Fibroblast of lung (primary cell): ENCODE measurements at places on chromosomes 7 and 10. TPM values are rescaled to one million over a fixed set of nuclear protein-coding genes. Genes with fewer than 3 reads are reported as not detected.

- no peaks in the 10 kb centered on the region for H3K4me1 ChIP-seq
- DNase-seq: no peak
- no peak overlapping the region for H3K4me3 ChIP-seq
Measured at GRCh38 chr10:63421591-63421990, 44.2 kb downstream of the JMJD1C start.

The CRHR2 gene
- not detected in 2 replicates for total RNA-seq

DNA sequence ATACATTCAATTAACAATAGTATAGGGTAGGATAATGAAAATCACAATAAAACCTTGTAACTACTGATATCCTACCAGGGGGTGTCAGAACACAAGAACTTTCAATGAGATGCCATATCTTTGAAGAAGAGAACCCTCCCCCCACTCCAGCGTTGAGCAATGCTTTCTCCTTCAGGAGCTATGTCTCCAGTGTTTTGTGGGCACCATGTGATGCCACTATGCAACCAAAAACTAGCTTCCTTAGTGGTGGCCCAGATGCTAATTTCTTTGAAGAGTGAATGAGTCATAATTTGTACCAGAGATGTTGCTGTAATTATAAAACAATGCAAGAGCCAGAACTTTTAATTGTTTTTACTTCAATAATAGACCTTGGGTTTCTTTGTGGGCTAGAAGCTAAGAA is 76.0 kb upstream of the ADO start:
- no peaks in the 10 kb centered on the region for H3K36me3 ChIP-seq
- H3K27me3 ChIP-seq: peaks cover 4% of the 10 kb centered on the region
- H3K4me1 ChIP-seq: no peaks in the 10 kb centered on the region
- DNase-seq: no peak

The PLXNA4 gene
- 1.2 and 1.8 TPM in 2 replicates for total RNA-seq

GRCh38 chr7:139358541-139359365 is 941 bp upstream of the LUC7L2 start:
- no peaks in the 10 kb centered on the region for H3K27me3 ChIP-seq
- peak; percentile 66 for DNase-seq
- peak overlapping the region; percentile 99 for H3K27ac ChIP-seq

DNA sequence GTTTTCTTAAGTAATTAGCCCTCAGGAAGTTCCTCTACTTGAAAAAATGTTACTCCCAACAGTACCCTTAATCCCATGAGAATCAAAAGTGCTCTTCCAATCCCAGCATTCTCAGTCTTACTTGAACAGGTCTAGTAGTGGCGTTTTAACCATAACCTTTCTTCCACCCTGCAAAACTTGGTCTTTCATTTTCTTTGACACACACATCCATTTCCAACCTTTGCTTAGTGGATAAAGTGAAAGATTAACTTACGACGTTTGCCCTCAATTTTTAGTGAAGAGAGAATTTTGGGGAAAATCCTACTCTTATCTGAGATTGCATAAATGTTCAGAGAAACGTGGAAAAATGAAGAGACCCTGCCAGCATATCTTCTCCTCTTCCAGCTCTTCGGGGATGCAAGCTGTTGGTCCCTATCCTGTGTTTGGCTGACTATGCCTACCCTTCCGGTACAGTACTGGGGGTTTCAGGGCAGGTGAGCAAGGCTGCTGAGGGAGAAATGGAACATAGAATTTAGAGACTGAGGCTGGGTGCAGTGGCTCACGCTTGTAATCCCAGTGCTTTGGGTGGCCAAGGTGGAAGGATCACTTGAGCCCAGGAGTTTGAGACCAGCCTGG is 18.8 kb downstream of the WBP1L start:
- H3K27ac ChIP-seq: no peak overlapping the region
- DNase-seq: no peak
- peaks cover 2% of the 10 kb centered on the region for H3K4me1 ChIP-seq
- H3K36me3 ChIP-seq: no peaks in the 10 kb centered on the region

DNA sequence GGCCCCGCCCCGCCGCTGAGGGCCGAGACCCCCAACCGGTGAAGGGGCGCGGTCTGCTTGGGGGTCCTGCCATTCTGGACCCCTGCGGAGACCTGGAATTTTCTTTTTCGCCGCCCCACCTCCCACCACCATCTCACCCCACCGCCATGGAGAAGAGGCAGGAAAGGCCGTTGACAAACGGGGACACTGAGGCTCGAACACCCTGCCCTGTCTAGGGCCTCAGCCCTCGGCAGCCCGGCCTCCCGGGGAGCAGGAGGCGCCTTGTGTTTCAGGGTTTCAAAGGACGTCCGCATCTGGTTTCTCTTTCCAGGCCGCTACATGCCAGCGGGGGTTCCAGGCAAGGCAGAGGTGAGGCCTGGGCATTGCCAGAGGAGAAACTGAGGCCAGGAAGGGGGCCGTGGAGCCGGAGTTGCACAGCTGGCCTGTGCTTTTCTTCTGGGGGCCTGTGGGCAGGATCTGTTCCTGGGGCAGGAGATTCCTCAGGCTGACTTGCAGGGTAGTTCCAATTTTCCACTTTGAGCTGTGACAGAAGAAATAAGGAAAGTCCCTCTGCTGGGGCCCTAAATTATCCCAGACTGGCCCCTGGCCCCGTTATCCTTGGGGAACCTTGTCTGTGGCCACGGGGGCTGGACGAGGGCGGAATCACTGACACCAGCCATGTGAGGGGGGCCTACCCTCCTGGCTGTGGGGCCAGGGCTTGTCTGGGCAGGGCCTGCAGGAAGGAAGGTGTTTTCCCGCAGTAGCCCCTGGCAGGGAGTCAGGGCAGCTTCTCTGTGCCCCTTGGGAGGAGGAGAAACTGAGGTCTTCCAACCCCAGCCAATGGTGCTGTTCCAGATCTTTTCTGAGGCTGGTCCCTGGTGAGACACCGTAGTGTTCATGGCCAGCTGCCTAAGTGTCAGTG is 900 bp upstream of the MICALL2 start:
- peaks cover 22% of the 10 kb centered on the region for H3K4me1 ChIP-seq
- H3K4me3 ChIP-seq: peak overlapping the region; percentile 27
- peak overlapping the region; percentile 59 for H3K27ac ChIP-seq
- no peaks in the 10 kb centered on the region for H3K27me3 ChIP-seq
- no peaks in the 10 kb centered on the region for H3K36me3 ChIP-seq

The NME8 gene
- not detected in 2 replicates for total RNA-seq

The MACROH2A2 gene
- total RNA-seq: 9.2 and 12.1 TPM in 2 replicates

GRCh38 chr10:117988814-117989213 is 57.9 kb downstream of the RAB11FIP2 start:
- H3K27me3 ChIP-seq: no peaks in the 10 kb centered on the region
- H3K4me1 ChIP-seq: no peaks in the 10 kb centered on the region
- no peak overlapping the region for H3K27ac ChIP-seq
- DNase-seq: no peak

DNA sequence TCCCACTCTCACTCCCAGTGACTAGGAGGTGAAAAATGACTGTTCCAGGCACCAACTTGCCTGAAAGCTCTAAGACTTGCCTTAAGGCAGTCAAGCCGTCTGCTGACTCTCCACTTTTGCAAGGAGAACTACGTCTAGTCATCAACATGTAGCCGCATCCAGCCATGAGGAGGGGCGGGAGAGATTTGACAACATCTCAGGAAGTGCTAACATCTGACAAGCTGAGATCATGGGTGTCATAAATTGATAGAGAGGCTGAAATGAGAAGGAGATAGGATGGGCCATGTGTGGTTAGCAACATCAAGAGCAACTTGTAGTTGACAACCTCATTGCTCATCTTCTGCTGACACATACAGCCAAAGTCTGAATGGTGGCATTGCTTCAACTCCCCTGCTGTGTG is 9.0 kb upstream of the TBXAS1 start:
- peaks cover 7% of the 10 kb centered on the region for H3K27me3 ChIP-seq
- no peaks in the 10 kb centered on the region for H3K4me1 ChIP-seq
- no peak for DNase-seq

- no peaks in the 10 kb centered on the region for H3K27me3 ChIP-seq
- no peaks in the 10 kb centered on the region for H3K36me3 ChIP-seq
- no peaks in the 10 kb centered on the region for H3K4me1 ChIP-seq
- no peak for DNase-seq
- no peak overlapping the region for H3K4me3 ChIP-seq
Measured at GRCh38 chr10:26479766-26480492, 41.8 kb downstream of the APBB1IP start.

The PURB gene
- 15.2 TPM in 2 replicates for total RNA-seq

DNA sequence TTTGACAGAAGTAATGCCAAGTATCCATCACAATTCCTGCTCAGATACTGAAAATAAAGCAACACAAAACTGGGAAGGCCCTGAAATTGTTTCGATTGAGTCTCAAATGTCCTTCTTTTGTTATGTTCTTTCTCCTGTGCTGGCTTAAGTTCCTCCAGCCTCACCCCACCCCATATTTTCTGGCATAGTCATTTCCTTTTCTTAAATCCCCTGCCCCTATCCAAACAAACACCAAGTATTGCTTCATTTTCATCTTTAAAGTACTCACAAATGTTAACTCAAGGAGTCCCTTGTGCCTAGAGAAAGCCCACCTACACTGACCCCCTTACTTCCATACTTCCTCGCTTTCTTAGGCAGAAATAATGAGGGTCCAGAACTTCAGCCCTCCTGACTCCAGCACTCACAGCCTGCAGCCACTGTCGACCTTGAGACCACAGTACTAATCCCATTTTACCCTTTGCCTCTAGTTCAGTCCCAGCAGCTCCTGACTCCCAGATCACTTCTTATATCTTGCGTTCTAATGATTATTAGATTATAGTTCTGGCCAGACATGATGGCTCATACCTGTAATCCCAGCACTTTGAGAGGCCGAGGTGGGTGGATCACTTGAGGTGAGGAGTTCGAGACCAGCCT is 73.2 kb upstream of the ST8SIA6 start:
- H3K4me1 ChIP-seq: no peaks in the 10 kb centered on the region
- peak overlapping the region; percentile 49 for H3K27ac ChIP-seq
- H3K27me3 ChIP-seq: no peaks in the 10 kb centered on the region
- DNase-seq: peak; percentile 95

- no peaks in the 10 kb centered on the region for H3K4me1 ChIP-seq
- no peak overlapping the region for H3K27ac ChIP-seq
- no peaks in the 10 kb centered on the region for H3K36me3 ChIP-seq
- no peak overlapping the region for H3K4me3 ChIP-seq
- H3K27me3 ChIP-seq: no peaks in the 10 kb centered on the region
- no peak for DNase-seq
Measured at GRCh38 chr7:98807068-98808048, 62.5 kb downstream of the TMEM130 start.

The PLEKHA8 gene
- total RNA-seq: 13.4 and 15.5 TPM in 2 replicates

The HOXA10 gene
- total RNA-seq: under 0.01 and 0.17 TPM in 2 replicates

DNA sequence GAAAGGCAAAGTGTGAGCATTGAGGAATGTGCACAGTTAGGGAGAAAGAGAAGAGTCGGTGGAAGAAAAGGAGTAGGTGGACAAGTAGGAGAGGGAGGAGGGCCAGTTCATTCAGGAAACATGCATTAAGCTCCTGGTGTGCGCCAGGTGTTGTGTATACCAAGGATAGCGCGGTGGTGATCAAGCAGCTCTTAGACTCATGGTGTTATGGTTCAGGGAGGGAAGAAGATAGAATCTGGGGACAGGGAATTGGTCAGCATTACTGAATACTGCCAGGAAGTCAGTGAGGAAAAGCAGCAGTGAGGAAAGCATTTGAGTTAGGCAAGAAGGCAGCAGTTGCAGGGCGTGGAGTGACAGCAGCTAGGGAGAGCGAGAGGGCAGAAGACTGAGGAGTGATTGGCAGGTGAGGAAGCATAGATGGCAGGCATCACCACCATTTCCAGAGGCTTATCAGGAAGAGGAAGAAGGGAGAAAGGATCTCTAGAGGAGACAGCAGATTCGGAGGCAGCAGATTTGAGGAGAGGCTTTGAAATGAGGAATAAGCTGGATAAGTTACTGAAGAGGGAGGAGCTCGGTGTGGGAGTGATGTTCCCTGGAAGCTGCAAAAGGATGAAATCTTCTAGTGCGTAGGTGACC is 265.6 kb downstream of the GFRA1 start:
- no peaks in the 10 kb centered on the region for H3K4me1 ChIP-seq
- H3K4me3 ChIP-seq: no peak overlapping the region
- no peaks in the 10 kb centered on the region for H3K36me3 ChIP-seq
- no peak overlapping the region for H3K27ac ChIP-seq

The TWIST1 gene
- total RNA-seq: 23.9 and 31.2 TPM in 2 replicates

The HMX2 gene
- total RNA-seq: not detected in 2 replicates

- no peak overlapping the region for H3K4me3 ChIP-seq
- H3K36me3 ChIP-seq: no peaks in the 10 kb centered on the region
- DNase-seq: no peak
- H3K4me1 ChIP-seq: no peaks in the 10 kb centered on the region
- no peaks in the 10 kb centered on the region for H3K27me3 ChIP-seq
- H3K27ac ChIP-seq: no peak overlapping the region
Measured at GRCh38 chr7:158414002-158414401, 173.6 kb downstream of the PTPRN2 start.

GRCh38 chr10:78321000-78321399 is 287.3 kb downstream of the RPS24 start:
- no peaks in the 10 kb centered on the region for H3K36me3 ChIP-seq
- H3K27ac ChIP-seq: no peak overlapping the region
- peaks cover 4% of the 10 kb centered on the region for H3K4me1 ChIP-seq
- no peak for DNase-seq
- H3K27me3 ChIP-seq: no peaks in the 10 kb centered on the region

DNA sequence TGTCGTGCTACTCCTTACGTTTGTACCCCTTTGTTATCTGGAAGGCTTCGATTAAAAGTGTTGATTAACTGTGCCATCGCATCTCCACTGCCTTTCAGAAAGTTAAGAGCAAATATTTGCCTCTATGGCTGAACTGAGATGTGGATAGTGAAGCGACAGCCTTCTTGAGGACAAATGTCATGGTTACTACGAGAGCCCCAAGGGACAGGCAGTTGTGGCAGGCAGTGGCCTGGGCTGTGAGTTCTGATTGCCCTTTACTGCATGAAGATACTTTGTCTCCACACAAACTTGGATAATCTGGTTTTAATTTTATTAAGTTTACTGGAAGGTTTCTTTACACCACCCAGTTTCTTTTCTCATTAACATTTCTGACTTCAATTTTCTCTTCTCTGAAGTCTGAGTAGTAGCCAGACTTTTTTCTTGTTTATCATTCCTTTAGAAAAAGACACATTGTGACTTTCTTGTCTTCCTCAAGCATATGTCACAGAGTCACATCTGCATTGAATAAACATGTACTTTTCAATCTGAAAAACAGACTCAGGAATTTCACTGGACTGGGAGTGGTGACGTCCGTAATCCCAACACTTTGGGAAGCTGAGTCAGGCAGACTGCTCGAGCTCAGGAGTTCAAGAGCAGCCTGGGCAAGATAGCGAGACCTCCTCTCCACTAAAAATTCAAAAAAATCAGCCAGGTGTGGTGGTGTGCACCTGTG is 1.5 kb downstream of the TAS2R41 start:
- no peaks in the 10 kb centered on the region for H3K27me3 ChIP-seq
- peak overlapping the region; percentile 16 for H3K27ac ChIP-seq
- no peak overlapping the region for H3K4me3 ChIP-seq

The FAM237B gene
- under 0.01 TPM in 1 of 2 replicates, not detected in the other for total RNA-seq
